ENCODE measurements at places on chromosomes 1 and 21.
A peak's percentile ranks its signal among the peaks of the same experiment; 100 is the strongest.

DNA sequence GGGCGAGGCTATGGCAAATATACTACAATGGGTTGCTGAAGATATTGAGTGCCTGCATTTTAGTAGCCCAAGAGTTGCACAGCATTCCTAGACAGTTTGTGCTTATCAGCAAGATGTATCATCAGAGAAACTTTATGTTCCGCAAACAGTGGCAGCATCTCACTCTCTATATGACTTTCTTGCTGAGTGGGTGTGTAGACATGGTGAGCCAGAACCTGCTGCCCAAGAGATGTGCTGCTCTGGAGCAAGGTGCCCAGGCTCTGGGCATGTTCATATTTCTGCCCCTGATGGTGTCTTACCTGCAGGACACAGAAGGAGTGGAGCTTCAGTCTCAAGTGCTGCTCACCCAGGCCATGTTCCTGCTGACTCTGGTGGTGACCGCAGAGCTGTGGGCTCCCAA lies 8.2 kb upstream of the RGSL1 start:
- DNase-seq, result no peak

- DNase-seq, result no peak
Measured at GRCh38 chr1:106780066-106780465, 276.4 kb upstream of the PRMT6 start.

DNA sequence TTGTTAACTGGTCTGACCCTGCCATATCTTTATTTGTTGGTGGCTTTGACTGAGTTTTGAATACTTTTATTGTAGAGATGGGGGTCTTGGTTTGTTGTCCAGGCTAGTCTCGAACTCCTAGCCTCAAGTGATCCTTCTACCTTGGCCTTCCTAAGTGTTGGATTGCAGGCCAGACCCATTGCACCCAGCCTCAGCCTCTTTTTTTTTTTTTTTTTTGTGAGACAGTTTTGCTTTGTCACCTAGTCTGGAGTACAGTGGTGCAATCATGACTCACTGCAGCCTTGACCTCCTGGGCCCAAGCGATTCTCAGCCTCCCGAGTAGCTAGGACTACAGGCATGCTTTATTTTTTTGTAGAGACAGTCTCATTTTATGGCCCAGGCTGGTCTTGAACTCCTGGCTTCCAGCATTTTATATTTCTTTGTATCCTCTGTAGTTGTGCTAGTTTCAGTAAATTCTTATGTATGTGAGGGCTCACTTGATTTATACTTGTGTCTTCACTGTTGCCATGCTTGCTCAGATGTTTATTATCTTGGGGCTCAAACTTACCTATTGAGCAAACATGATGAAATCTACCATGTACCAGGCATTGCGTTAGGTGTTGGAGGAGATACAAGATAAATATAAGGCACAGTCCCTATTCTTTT lies 24.1 kb downstream of the THRAP3 start:
- peak; percentile 75 for DNase-seq

DNA sequence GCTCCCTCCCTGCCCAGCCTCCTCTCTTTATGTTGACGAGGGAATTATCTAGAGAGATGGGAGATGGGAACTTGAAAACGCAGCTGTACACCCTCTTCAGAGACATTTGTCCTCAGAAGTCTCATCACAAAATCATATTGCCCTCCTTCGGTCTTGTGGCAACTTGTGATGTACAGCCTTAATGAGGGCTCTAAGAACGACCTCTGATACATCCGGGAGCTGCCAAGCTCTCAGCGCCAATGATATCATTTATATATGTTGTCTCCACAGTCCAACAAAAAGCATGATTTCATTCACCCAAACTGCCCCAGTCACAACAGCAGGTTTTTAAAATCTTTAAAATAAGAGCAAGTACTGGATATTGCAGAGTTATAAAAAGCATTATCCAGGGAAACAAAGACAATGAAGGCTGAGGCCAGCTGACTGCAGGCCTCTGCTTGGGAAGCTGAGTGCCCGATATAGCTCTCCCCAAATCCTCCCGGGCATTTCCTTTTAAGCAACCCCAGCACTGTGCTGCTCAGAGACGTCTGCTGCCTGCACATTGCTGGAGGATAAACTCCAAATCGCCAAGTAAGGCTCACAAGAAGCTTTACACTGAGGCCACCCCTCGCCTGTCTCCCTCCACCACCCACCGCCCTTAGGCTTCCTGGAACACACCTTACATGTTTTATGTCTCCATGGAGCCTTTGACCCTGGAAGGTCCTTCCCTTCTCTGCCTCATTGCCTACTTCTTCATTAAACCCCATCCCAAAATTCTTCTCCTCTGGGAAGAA lies 236.1 kb downstream of the C1orf94 start:
- no peak for DNase-seq

DNA sequence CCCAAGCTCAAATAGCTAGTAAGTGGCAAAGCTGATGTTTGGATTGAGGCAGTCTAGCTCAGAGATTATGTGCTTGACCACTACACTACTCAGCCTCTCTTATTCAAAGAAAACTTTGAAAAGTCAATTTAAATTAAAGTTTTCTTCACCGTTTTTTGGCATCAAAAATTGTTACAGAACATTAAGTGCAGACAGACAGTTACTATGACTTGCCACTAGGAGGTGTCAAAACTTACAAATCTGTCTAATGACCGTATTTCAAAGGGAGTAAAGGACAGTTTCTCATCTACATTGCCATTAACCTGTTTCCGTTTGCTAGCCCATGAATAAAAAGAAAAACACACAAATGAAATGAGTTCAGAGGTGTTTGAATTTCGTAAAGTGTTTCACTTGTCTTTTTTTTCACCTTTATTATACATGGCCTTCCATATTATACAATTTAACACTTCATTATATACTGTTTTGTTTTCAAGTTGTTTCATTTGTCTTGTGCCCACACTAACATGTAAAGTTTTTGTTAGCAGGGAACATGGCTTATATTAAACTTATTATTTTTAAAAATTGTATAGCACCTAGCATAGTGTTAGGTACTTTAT lies 57.4 kb upstream of the MTF2 start:
- DNase-seq, result peak; percentile 77

DNA sequence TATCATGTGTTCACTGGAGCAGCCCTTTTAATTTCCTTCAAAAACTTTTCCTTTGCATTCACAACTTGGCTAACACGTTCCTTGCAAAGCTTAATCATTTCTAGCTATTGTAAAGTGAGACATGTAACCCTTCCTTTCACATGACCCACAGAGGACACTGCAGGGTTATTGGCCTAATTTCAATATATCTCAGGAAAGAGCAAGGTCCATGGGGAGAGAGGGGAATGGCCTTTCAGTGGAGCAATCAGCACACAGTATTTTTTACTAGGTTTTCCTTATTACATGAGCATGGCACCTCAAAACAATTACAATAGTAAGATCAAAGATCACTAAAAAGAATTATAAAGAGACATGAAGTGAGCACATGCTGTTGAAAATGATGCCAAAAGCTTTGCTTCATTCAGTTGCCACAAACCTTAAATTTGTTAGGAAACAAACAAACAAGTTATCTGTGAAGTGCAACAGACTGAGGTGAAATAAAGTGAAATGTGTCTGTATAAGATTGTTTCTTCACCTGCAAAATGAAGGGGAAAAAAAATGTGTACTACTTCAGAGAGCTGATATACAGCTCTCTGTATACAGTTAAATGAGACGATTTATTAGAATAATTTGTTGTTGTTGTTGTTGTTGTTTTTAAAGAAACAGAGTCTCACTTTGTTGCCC lies 61.5 kb downstream of the EIF4G3 start:
- no peak for DNase-seq

GRCh38 chr1:67749263-67749843 lies 64.4 kb downstream of the GADD45A start:
- DNase-seq, result no peak

GRCh38 chr1:240464099-240464498 lies 147.9 kb downstream of the GREM2 start:
- no peak for DNase-seq

GRCh38 chr1:43689289-43689688 lies 18.0 kb upstream of the ST3GAL3 start:
- no peak for DNase-seq

DNA sequence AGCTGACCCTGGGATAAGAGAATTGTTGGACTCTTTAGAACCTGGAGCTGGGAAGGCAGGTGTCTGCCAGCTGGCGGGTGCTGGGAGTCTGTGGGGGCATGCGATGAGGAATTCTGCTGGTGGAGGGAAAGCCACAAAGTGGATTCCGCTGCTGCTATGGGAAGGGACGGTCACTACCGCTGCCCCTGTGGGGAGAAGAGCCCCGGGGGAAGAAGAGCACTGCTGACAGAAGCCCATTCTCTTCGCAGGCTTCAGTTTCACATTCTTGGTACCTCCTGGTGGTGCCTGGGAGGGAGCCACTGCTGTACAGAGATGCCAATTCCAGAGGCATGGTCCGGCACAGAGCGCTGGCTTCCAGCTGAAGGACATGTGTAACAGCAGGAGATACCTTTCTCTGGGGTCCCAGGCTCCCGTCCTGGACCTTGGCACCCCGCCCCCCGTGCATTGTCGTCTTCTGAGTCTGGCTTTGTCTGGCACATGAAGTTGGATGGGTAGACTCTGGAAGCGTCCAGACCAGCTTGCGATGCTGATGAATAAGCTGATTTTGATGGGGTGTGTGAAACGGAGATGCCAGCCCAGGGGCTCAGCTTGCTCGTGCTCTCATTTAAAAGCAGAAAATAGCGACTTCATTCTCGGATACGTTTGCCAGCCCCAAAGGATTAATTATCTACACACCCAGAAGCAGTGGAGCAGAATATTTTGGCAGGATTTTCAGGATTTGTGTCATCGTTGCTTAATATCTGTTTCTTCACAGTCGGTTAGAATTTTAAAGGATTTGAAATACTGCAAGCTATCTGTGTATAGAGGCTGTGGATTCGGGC lies 13.2 kb downstream of the PDXK start:
- no peak for DNase-seq

DNA sequence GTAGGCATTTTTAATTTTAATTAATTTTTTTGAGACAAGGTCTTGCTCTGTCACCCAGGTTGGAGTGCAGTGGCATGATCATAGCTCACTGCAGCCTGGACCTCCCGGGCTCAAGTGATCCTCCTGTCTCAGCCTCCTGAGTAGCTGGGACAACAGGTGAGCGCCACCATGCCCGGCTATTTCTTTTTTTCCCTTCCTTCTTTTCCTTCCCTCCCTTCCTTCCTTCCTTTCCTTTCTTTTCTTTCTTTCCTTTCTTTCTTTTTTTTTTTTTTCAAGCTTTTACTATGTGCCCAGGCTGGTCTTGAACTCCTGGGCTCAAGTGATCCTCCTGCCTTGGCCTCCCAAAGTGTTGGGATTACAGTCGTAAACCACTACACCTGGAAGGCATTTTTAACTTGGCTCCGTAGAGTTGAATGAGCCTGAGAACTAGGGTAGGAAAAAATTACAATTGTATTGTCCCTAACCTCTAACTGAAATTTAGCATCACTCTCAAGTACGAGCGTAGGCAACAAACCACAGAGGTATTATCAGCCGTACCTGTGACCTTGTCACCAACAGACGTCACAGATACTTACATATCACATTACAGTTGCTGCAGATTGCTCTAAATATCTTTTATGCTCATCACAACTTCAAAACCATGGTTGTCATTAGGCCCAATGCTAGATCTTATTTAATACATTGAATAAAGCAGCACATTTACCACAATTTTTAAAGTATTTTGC lies 8.0 kb downstream of the RUNX3 start:
- no peak for DNase-seq

DNA sequence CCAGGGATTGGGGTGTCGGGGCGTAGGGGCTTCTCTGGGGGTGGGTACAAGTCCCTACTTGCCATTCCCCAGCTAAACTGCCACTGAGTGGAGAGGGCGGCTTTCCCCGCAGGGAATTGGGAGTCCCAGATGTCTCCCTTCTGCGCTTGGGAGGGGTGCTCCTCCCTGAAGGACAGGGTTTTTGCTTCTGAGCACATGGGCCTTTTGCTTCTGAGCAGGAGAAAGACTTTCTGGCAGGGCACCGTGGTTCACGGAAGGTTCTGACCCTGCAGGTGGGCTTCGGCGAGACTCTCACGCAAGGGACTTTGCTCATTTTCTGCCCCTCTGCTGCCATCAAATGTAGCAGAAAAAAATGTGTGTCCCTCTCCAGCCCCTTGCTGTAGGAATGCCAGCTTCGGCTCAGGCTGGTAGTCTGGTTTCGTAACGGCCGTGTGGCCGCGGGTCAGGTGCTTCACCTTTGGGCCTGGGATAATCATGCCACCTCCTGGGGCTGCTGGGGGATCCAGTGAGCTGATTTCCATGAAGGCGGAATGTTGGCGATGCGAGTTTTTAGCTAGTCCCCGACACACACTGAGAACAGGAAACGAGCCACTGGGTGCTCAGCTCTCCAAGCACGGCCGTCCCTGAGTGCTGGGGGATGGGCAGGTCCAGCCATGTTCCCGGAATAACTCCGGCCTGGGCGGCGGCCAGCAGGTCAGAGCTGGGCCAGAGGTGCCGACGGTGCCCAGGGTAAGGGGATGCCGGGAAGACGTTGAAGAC lies 364.0 kb downstream of the CAMTA1 start:
- DNase-seq, result no peak

DNA sequence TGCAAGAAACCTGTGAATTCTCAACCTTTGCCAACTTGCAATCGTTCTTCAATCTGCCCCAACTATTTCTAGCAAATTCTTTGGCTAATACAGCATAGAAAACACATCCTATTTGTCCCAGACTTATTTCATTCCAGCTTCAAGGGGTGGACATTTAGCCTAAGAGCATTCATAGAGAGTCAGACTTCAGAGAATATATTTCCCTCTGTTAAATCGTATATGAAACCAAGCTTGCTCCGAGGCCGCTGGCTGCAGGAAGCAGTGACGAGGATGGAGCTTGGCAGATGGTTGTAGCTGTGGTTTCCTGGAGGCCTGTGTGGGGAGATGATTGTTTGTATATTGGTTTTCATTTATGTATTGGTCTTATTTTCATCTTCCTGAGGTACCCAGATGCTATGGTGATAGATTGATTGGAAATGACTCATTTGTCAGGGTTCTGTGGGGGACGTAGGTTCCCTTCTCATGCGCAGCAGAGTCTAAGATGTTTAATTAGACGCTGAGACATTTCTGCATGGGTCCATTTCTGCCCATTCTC lies 26.1 kb downstream of the MAN1C1 start:
- peak; percentile 20 for DNase-seq

DNA sequence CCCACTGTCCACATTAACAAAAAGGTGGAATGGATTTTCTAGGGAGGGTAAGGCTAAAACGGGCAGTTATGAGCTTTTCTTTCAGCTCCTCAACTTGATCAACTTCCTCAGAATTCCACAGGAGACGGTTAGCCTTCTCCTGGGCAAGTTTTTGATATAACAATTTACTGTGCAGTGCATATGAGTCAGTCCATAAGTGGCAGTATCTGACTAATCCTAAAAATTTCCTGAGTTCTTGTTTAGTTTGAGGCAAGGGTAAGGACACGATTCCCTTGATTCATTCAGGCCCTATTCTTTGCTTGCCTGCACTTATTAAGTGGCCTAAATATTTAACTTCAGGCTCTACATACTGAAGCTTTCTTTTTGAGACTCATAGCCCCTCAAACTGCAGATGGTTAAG lies 6.2 kb upstream of the AADACL3 start:
- no peak for DNase-seq

- DNase-seq, result no peak
Measured at GRCh38 chr1:34176830-34177603, at the start of gene C1orf94. Gene C1orf94 (plus strand): TSS chr1:34176907. CDS start chr1:34177790, 883 bp downstream.

- no peak for DNase-seq
Measured at GRCh38 chr21:22993822-22994574, 1995.8 kb downstream of the NCAM2 start.
